ENCODE measurements at places on chromosomes 12 and 14.

GRCh38 chr12:110656071-110656655 is 32.8 kb downstream of the HVCN1 start:
- DNase-seq = no peak

DNA sequence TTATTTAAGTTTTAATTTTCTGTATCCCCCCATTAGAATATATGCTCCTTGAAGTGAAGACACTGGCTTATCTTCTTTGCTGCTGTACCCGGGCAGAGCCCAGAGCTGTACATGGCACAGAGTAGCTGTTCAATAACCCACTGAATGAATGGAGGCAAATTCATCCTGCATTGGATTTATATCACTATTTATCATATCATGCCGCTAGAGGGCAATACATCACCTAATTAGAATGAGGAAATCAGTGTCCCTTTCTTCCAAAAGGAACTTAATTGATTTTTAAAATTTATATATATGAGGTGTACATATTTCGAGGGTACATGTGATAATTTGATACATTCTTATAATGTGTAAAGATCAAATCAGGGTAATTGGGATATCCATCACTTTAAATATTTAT is 89.2 kb upstream of the TMEM260 start:
- DNase-seq = no peak

DNA sequence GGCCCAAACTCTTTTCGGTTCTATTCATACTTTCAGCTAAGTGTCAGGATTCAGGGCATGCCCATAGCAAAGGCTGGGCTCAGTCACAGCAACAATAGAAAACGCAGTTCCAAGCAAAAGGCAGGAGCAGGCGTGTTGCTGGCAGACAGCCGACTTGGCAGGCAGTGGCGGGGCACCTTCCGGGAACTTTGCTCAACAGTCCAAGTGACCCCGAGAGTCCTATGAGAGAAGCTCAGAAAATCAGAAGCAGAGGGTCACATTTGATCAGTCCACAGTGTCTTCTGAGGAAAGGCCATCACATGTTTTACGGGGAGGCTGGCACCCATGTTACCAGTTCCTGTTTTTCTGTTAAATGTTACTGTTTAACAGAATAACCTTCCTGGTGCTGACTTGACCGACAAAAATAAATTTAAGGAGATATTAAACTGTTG is 115.0 kb downstream of the DACT1 start:
- no peak for DNase-seq

DNA sequence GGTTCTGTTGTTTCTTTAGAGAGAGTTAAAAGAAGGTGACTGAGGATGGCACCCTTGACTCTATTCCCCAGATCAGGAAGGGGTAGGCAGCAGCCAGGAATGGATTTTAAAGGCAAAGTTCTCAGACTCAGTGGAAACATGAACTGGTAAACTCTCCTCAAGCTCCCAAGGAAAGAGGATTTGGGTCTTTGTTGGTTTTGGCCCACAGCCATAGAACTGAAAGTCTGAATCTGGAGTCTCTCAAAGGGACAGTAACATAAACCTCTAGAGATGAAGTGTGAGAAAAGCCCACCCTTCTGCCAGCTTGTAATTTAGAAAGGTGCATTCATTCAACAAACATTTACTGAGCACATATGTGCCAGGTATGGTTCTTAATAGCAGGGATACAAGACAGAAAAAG is 28.6 kb upstream of the BLTP3B start:
- no peak for DNase-seq

DNA sequence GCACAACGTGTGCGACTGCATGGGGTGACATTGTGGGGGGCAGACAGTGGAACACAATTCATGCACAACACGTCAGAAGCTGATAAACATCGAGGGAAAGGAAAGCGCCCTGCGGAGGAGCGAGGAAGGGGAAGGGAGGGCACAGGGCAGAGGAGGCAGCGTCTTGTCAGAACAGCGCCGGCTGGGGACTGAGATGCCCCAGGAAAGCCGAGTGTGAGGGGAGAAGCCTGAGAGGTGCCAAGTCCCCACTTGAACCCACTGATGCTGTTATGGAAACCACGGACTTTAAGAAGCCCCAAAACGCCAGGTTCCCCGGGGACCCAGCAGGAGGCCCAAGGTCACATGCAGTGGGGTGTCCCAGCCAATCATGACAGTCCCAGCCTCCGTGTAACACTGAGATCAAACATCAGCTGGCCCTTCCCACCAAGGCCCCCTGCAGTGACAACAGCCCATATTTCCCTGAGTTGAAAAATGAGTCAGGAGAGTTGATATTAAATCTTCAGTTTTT is 70.0 kb downstream of the GALNT9 start:
- DNase-seq = no peak

- no peak for DNase-seq
These were observed 9.2 kb upstream of the PLEKHG3 start for GRCh38 chr14:64695071-64695470.

DNA sequence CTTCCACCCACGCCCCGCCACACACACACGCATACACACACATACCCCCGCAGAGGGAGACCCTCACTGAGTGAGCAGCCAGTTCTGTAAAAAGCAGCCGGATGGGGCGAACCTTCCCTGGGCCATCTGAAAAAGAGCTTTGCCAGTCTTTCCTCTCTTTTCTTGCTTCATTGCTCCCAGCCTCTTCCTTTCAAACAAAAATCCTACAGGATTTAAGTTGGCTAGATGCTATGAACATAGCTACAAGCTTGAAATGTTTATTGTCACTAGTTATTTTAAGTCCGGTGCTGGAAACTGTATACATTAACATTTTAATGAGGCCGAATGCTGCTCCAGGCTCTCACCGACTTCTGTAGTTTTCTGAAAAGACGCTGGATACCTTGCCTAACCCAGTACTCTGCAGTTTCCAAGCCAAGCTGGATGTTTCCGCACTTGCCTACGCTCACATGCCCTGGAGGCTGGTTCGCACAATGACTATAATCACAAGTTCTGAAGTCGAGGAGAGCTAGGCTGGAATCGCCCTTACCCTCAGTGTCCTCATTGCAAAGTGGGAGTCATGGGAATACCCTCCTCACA is 39.2 kb downstream of the LTBP2 start:
- DNase-seq = no peak

- DNase-seq = no peak
These were observed 54.1 kb downstream of the BEGAIN start for GRCh38 chr14:100532906-100533655.

- DNase-seq = no peak
These were observed 364.4 kb downstream of the ALG10 start for GRCh38 chr12:34386621-34387255.

- no peak for DNase-seq
These were observed 310.3 kb downstream of the DPF3 start for GRCh38 chr14:72583316-72584272.

- DNase-seq = no peak
These were observed 6.5 kb downstream of the XRCC3 start for GRCh38 chr14:103708750-103709187.
